ENCODE measurements at places on chromosomes 2 and 18.

DNA sequence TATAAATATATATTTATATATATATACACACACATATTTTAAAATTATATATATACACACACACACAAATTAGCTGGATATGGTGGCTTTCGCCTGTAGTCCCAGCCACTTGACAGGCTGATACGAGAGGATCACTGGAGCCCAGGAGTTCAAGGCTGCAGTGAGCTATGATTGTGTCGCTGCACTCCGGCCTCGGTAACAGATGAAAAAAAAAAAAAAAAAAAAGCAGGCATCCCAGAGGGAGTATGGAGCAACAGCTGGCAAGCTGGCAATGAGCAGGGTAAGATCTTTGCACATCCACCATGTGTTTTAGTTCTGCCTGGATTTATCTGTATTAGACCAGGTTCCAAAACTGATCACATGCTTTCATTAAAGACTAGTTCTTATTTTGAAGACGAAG lies 170.1 kb downstream of the MAP2 start:
- no peaks in the 10 kb centered on the region for H3K27me3 ChIP-seq
- H3K27ac ChIP-seq = no peak overlapping the region
- H3K4me1 ChIP-seq = no peaks in the 10 kb centered on the region
- H3K36me3 ChIP-seq = no peaks in the 10 kb centered on the region
- no peak overlapping the region for H3K4me3 ChIP-seq
- no peak for DNase-seq

- peak overlapping the region; percentile 96 for H3K4me3 ChIP-seq
- peaks cover 16% of the 10 kb centered on the region for H3K4me1 ChIP-seq
- peak overlapping the region; percentile 88 for H3K27ac ChIP-seq
- no peak for DNase-seq
- H3K27me3 ChIP-seq = peaks cover 6% of the 10 kb centered on the region
- peaks cover 12% of the 10 kb centered on the region for H3K36me3 ChIP-seq
Measured at GRCh38 chr2:151410485-151410834, 758 bp downstream of the RIF1 start.

DNA sequence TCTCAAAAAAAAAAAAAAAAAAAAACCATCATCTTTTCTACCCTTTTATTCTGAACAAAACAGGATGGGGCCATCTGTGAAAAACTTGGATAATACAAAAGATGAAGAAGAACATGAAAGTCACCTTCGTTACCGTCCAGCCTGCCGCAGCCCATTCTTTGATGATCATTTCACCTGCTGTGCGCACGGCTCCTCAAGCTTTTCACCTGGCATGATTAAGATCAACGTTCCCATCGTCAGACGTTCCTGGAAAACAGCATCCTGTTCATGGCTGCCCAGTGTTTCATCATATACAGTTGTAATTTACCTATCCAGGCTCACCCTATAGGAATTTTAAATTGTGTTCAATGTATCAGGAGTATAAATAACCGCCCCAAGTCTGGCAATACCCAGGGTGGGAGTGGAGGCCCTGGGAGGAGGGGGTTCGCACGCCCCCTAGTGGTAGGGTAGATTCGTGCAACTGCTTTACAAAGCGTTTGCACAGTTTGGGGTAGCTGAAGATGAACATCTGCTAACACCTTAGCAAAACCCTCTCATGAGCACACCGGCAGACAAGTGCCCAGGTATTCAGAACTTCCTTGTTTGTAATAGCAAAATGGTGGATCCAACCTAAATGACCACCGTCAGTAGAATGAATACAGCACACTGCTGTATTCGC lies 49.0 kb upstream of the GLI2 start:
- no peaks in the 10 kb centered on the region for H3K36me3 ChIP-seq
- no peak for DNase-seq
- H3K4me3 ChIP-seq = no peak overlapping the region
- H3K4me1 ChIP-seq = peaks cover 39% of the 10 kb centered on the region
- H3K27me3 ChIP-seq = peaks cover 7% of the 10 kb centered on the region
- H3K27ac ChIP-seq = no peak overlapping the region

DNA sequence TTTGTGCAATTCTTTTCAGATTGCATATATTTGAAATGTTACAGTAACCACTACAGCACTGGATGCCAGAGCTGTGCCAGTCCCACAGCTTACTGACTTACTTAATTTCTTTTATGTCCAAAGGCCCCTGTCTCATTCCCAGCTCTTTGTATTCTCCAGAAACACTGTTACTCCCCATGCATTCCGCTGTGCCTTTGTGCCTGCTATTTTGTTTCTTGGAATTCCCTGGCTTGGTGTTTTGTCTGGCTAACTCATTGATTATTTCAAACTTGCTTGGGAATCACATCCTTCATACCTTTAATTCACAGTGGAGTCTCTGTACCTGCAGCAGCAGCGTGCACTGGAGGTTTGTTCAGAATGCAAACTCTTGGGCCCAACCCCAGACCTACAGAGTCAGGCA lies 601.9 kb upstream of the DDX18 start:
- no peak overlapping the region for H3K4me3 ChIP-seq
- no peak for DNase-seq
- no peak overlapping the region for H3K27ac ChIP-seq
- H3K4me1 ChIP-seq = no peaks in the 10 kb centered on the region
- no peaks in the 10 kb centered on the region for H3K27me3 ChIP-seq

DNA sequence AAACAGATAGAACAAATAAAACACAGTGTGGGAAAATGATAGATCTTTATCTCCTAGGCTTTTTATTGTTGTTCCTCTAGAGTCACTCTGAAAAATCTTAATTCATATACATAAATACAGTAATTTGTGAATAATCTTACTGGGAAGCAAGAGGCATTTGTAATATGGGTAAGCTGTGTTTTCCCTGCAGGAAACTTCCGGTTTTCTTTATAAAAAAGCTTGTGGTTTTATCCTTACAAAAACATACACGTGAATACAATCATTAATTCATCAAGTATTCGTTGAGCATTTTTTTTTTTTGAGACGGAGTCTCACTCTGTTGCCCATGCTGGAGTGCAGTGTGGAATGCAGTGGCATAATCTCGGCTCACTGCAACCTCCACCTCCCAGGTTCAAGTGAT lies 1312.8 kb upstream of the ZEB2 start:
- no peak overlapping the region for H3K27ac ChIP-seq
- H3K27me3 ChIP-seq = peaks cover under 1% of the 10 kb centered on the region
- H3K4me1 ChIP-seq = no peaks in the 10 kb centered on the region
- DNase-seq = no peak

GRCh38 chr2:61443342-61444041 lies 27.4 kb downstream of the USP34 start:
- no peak for DNase-seq
- H3K27ac ChIP-seq = no peak overlapping the region
- peaks cover 12% of the 10 kb centered on the region for H3K36me3 ChIP-seq
- H3K4me3 ChIP-seq = no peak overlapping the region
- H3K4me1 ChIP-seq = peaks cover 35% of the 10 kb centered on the region

Data from HFFc6 (cell line).